SJSA1 (cell line): ENCODE measurements at places on chromosomes 3 and 15.

DNA sequence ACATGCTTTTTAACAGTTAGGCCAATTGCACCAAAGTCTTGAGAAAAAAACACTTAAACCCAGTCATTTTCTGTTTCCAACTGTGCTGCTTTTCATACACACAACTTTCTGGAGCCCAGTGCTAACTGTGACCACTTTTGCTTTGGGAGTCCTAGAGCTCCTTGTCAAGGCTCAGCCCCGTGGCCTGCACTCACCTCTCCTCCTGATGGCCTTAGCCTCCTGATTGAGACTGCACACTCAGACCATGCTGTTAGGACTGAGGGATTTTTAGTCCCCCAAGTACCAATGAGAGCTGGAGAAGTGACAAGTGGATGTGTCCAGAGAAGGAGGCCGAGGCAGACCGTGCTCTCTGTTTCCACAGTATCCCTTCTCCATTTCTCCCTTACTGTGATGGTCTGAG lies 15.2 kb upstream of the RARRES1 start:
- DNase-seq, result no peak

- no peak for DNase-seq
Measured at GRCh38 chr3:157718800-157719199, 215.6 kb upstream of the VEPH1 start.

DNA sequence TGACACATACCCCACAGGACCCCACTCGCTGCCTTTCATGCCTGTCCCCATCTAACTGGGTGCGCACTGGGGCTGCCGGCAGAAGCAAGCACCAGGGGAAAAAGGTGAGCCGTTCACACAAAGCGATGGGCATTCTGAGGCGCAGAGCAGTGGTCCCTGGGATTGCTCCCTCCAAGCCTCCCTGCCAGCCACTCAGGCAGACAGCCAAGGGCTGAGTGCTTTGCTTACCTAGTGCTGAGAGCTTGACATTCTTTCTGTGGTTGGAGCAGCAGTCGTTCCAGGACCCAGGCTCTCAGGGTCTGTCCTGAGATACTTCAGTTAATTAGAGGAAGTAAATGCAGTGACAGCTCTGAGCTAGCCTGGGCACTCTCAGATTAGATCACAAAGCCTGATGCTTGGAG lies 5.7 kb downstream of the ESYT3 start:
- DNase-seq, result peak; percentile 64

GRCh38 chr15:58138106-58138505 lies at the start of gene AQP9:
TSS of gene AQP9 (plus strand) at chr15:58138381. CDS start at chr15:58138566, 185 bp downstream.
- DNase-seq, result no peak

GRCh38 chr3:62600033-62600432 lies 226.7 kb upstream of the FEZF2 start:
- no peak for DNase-seq

GRCh38 chr3:140122183-140122582 lies 187.2 kb downstream of the CLSTN2 start:
- no peak for DNase-seq

GRCh38 chr3:191357909-191358308 lies 27.6 kb upstream of the UTS2B start:
- no peak for DNase-seq

DNA sequence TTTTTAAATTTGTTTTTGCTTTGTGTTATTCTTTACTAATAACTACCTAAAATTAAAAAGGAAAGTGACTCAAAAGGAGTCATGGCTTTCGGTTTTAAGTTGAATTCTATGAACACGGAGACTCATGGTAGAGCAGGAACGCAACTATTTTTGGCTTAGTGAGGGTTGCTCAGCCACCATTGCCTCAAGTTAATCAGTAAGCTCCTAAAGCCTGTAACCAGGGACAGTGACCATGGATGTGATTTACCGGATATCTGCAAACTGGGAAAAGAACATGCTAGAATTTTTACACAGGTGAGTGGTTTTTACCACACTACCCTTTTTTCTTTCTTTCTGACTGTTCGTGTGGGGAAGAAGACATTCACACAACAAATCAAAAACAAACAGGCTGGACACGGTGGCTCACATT lies 11.8 kb downstream of the SLC12A8 start:
- no peak for DNase-seq

DNA sequence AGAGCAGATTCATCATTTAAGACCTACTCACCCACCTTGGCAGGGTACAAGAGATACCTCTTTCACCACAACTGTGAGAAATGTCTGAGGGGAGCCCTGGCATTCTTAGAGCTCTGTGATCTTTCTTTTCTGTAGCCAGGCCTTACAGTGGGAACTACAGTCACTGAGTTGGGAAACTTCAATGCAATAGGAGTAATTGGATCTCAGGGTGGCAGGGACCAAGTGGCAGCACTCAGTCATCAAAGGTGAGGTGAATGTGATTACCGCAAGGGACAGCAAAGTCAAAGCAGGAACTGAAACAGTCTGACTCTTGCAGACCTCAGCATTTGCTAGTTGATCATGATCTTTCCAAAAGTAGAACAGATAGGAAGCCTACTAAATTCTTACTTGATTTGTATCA lies 7.2 kb upstream of the MCF2L2 start:
- DNase-seq, result no peak

DNA sequence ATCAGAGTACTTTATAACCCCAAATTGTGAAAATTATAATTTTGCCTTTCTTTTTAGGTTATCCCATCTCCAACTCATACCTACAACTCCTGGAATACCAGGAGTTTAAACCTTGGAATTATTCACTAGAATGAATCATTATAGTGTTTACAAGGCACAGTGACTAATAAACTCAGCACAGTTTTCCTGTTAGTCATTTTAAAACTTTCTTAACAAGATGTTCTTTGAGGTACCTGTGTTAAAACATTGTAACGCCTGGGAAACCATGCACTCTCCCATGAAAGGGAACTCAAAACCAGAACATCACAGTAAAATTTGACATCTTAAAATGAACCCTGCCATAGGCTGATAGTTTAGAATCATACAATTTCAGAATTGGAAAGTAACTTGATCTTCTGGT lies 132.4 kb upstream of the OSTN start:
- no peak for DNase-seq

DNA sequence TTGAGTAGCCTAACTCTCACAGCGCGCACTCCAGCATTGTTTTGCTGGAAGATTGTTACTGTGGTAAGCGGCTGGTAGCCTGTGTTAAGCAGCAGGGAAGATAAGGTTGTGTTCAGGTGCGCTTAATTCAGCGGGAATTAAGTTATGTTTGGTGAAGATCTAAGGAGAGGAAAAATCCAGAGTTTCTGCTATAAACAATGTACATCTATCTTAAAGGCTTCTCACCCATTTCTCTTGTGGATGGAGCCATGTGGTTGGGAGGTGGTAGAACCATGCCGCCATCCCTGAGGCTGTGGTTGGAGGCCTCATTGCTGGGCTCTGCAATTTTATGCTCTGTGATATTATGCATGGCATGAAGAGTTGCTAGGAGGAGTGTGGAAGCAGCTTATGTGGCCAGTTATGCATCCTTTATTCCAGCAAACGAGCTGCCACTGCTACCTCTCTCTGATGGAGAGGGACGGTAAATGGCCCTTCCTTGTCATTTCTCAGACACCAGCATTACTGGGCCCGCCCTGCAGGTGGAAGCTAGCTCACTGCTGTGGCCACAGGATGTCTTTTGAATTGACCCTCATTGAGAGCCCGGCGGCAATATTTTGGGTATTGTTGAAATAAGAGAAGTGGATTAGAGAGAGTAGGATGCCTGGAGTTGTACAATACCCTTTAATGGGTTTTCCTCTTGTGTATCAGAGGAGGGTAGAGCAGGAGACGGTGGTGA lies 1.3 kb downstream of the MINAR1 start:
- DNase-seq, result no peak

- DNase-seq, result no peak
Measured at GRCh38 chr3:128546646-128547045, 53.6 kb upstream of the GATA2 start.

- no peak for DNase-seq
Measured at GRCh38 chr3:124747111-124747981, 17.1 kb downstream of the UMPS start.

DNA sequence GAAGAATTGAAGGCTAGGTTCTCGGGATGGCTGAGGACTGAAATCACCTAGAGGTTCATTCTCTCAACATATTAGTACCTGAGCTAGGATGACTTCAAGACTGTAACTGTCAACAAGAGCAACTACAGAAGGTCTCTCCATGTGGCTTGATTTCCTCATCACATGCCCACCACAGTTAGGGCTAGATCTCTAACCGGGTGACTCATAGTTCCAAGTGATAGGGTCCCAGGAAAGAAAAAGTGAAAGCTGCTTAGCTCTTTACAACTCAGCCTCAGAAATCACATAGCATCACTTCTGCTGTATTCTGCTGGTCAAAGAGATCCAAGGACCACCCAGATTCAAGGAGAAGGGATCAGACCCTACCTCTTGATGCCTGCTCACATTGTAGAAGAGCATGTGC lies 165.4 kb upstream of the AGTR1 start:
- DNase-seq, result no peak

DNA sequence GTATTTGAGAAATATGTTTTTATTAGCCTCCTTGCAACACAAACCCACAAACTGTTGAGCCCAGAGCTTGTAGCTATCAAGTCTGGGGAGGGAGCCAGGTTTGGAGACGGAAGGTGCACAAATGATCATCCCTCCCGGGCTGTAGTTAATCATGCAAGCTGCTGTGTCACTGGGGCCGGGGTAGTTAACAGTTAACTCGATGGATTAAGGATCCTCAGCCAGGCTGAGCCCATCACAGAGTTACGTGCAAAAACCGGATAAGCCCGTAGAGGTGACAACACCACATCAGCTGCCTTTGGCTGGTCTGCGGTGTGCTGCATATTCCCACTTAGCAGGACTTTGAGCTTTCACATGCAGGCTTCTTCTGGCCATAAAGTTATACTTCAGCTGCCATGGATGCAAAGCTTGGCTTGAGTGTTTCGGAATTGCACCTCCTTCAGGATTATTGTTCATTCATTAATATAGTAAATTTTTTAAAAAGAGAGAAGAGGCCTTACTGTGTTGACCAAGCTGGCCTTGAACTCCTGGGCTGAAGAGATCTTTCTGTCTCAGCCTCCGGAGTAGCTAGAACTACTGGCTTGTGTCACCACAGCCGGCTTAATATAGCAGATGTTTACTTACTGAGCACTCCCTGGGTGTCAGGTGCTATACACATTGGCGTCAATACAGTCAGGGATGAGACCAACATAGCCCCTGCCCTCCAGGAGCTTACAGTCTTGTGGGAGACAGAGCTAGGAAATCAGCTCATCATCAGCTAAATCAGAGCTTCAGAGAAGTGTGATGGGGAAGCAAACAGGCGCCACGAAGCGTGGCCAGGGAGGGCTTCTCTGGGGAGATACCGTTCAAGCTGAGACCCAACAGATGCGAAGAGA lies 226.8 kb upstream of the BHLHE40 start:
- no peak for DNase-seq

- no peak for DNase-seq
Measured at GRCh38 chr15:72859757-72860145, 76.2 kb upstream of the ADPGK start.

DNA sequence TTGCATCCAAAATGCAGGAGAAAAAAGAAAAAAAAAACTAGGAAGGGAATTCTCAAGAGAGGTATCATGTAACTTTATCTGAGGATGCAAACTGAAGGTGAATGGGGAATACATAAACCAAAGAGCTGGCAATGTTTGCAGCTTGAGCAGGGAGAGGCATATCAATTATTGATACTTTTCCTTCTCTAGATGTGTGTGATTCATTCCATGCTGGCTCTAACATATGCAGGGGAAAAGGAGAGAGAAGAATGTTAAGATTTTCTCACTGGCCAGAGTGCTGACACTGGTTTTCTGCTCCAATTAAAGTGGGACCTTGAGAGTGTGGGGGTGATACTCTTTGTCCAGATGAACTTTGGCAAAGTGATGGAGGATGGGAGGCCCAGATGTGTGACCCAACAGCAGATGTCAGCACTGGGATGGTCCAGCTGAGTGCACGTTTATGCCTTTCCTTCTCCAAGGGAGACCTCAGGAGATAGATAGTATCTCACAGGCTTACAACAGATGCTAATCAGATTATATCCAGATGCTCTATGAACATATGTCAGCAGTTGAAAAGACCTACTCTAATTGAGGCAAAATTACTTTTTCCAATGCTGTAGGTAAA lies 50.0 kb upstream of the PSMD6 start:
- no peak for DNase-seq

DNA sequence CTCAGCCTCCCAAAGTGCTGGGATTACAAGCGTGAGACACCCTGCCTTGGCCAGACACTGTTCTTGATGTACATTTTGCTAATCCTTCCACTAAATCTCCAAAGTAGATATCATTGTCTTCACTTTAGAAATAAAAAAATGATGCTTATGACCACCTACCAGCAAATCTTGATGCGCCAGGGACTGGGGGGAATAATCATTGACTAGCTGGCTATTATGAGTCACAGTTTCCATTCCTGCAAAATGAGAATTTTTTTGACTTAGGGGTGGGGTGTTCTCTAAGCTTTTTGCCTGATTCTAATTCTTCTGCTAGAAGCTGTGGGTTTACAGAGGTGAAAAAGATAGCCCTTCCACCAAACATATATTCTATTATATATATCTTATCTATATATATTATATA lies 17.1 kb upstream of the RFC4 start:
- no peak for DNase-seq

DNA sequence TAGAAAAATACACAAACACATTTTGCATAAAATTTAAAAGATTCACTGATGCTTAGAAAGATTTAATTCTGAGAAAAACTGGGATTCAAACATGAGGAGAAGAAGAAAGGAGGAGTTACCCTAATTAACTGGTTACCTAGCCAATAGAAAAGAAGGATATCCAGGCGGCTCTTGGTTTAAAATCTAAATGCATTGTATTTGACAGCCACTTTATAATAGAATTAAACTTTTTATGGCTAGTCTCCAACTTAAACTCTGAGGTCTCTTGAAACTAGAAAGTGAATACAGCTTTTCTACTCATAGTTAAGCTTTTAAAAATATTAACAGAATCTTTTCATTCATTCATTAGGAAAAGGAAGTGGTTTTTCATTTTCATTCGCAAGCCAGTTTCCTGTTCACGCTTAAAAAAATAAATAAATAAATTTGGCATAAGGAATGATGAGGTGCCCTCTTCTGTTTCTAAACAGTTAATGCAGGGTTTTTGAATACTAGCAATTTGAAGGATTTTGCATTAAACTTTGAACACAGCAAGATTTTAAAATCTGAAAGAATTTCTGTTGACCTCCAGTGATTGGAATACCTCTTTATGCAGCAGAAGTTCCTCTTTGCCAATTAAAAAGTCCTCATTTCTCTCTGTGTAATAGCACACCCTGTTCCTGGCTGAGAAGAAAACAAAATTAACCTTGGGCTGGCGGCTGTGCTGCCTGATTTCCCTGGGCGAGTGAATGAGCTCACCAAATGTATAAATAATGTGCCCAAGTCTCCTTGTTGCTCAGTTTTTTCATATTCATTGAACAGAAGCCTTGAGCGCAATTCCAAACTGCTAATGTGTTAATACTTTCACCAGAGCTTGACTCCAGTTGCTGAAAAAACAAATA lies 105.1 kb downstream of the ZMAT3 start:
- DNase-seq, result peak; percentile 40
